ENCODE measurements at places on chromosomes 11 and 22. TPM values are rescaled to one million over a fixed set of nuclear protein-coding genes. Genes with fewer than 3 reads are reported as not detected.

DNA sequence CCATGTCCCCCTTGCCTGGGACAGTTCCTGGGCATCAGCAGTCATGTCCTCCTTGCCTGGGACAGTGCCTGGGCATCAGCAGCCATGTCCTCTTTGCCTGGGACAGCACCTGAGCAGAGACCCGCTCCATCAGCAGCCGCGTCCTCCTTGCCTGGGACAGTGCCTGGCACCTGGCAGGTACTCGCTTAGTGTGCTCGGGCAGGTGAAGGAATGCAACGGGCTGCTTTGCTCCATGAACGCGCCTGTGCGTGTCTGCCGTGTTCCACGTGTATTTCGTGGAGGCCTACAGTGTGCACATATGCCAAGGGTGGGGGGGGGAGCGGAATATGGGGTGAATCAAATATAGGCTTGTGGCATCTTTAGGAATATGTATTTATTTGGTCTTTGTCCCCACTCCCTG lies 1490.7 kb downstream of the TBC1D22A start:
- DNase-seq = no peak

- no peak for DNase-seq
Measured at GRCh38 chr22:21077884-21078508, 32.2 kb downstream of the LRRC74B start.

DNA sequence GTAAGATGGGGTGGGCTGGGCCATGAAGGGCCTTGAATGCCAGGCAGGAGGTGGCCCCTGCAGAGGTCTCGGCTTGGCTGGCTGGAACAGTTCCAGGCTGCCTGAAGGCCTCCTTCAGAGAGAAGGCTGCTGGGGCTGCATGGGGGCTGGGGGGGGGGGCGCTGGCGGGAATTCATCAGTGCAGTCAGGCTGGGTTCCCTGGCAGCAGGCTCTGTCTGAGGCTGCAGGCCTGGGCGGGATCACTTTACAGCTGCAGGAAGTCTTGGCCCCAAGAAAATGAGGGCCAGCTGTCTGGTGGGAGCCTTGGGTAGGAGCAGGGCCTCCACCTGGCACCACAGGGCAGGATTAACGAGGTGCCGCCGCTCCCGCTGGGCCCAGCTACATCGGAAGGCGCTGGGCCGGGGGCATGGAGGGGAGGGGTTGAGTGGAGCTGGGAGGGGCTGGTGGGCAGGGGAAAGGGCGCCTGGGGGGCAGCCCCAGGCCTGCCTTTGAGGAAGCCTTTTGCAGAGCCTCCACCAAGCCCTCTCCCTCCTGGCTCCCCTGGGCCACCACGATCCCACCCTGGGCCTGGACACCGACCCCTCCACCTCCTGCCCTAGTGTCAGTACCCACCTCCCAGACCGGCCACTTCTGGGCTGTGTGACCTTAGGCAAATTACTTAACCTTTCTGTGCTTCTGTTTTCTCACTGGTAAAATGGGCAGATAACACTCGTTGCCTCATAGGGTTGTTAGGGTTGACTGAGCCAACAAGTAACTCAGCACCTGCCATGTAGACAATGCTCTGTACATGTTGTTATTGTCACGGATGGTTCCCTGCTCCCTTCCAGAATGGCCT lies 31.0 kb upstream of the HMOX1 start:
- peak; percentile 78 for DNase-seq

DNA sequence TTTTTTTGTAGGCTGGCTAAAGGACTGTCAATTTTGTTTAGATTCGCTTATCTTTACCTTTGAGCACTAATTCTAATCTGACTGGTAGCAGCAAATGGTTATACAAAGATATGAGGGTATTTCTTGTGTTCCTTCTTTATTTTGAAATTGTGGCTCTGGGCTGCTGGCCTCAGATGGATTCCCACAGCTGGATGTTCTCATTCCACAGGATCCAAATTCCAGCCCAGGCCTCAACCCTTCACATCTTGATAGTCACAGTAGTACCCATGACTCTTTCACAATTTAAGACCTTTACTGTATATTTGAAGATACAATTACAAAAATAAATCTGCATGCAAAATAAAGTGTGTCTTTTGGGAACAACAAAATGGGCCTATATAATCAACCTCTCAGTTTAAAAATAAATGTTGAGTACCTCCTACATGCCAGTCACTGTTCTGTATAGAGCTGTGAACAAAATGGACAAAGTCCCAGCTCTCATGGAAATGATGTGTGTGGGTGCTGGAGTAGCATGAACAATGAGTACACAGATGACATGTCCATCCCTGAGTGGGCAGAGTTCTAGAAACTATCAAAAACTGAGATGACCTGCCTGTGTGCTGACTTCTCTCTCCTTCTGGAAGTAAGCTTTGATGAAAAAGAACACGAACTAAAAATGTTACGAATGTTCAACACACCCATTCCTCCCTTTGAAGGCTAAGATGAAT lies 51.7 kb upstream of the FBXO3 start:
- DNase-seq = no peak

DNA sequence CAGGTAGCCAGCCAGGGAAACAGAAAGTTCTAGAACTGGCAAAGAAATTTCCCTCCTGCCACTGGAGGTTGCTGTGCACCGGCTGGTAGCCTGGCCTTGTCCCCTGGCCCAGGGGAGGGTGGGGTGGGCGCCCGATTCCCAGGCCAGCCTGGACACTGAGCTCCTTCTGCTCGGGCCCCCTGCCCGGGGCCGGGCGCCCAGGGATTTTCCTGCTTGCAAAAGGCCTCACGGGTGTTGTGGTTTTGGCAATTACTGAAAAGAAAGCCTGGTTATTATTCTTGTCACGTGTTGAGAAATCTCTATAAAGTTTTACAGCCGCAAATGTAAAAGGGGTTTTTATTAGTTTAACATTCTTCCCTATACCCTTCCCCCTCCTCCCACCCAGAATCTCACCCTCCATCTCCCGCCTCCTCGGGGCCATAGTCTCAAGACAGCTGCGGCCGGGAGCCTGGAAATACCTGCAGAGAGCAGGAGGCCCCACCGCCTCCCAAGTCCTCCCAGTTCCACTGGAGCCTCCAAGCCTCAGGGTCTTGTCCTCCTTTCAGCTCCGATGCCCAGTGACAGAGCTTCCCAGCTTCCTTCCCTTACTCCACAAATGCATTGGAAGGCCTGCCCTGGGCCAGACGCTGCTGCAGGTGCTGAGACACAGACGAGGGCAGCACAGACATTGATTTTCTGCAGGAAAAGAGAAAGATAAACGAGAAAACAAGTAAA lies 1515.6 kb downstream of the TBC1D22A start:
- no peak for DNase-seq

DNA sequence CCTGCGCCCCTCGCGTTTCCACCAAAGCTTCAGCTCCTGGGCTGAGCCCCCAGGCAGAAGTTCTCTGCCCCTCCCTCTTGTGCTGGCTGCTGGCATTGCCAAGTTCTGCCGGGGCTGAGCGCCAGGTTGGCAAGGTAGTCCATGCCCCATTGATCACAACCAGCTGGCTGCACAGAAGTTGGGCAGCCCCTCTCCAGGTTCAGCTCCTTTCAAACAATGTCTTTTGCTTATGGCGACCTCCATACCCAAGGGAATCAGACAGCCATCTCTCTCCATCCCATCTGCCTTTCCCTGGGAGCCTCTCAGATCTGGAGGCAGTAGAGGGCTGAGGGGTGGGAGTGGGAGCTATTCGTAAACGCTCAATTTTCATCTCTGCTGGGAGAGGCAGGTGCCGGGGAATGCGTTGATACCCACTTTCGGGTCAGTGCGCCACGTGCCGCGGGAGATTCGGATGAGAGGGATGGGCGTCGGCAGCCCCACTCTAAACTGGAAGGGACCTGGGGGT lies 1.5 kb downstream of the ADAMTS8 start:
- DNase-seq = no peak

DNA sequence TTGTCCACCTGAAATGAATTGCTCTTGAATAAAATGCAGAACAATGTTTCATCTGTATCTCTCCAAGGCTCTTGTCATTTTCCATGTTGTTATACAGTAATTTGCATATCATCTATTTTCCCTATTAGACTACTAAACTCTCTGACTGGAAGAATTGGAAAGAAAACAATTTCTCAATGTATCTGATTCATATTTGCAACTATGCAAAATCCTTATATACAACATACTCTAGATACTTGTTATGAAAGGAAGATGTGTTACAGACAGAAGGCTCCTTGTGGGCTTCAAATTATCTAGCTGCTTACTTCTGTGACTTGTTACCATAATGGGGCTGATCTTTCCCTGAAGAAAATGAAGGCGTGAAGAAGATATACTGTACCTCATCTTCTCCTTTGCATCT lies 9.6 kb upstream of the SERGEF start:
- no peak for DNase-seq

DNA sequence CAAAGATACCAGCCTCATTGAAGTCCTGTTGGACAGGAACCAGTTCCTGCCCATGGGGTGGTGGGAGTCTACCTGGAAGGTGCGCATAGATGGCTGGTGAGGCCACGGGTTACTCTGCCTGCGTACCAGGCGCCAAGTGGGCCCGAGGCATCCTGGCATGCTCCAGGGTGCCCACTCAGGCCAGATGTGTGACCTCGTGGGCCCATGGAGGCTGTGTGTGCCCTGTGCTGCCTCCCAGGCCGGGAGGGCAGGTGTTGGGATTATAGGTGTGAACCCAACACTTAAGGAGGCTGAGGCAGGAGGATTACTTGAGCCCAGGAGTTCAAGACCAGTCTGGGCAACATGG lies 23.1 kb downstream of the TANGO2 start:
- no peak for DNase-seq

- DNase-seq = no peak
Measured at GRCh38 chr11:90908074-90908473, 685.2 kb upstream of the CHORDC1 start.

GRCh38 chr22:37162221-37163095 lies 12.7 kb upstream of the IL2RB start:
- no peak for DNase-seq

DNA sequence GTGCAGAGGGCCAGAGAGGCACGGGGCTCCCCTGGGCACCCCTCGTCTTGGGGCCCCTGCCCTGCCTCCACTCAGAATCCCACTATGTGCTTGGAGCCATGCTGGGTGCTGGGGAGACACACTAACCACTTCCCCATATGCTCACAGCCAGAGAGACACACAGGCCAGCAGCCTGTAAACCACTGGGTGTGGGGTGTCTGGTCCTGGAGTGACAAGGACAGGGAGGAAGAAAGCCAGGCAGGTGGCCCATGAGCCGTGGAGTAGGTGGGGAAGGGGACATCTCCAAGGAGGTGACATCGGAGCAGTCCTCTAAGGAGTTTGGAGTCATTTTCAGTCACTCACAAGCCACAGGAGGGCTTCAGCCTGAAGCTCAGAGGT lies 58.9 kb downstream of the CDKN1C start:
- DNase-seq = no peak

- DNase-seq = no peak
Measured at GRCh38 chr11:118628432-118628831, 21.0 kb downstream of the PHLDB1 start.

- no peak for DNase-seq
Measured at GRCh38 chr11:118227865-118228785, 3.3 kb upstream of the JAML start.

- no peak for DNase-seq
Measured at GRCh38 chr11:83122050-83122449, 34.9 kb upstream of the PCF11 start.

DNA sequence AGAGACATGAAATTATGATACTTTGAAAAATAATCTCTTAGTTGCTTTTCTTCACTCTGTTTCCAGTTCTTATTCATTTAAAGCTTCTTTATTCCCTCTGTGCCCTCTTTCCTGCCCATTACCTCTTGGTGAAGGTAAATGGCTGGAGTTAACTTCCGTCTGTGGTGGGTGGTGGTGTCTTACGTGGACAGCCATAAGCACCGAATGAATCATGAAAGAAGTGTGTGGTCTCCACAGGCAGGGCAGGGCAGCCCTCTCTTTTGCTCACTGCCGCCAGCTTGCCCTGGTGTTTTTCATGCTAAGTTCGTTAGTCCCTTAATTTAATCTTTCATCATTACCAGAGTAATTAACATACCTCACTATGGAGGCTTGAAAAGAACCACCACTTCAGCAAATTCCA lies 98.7 kb upstream of the SORL1-AS1 start:
- no peak for DNase-seq

DNA sequence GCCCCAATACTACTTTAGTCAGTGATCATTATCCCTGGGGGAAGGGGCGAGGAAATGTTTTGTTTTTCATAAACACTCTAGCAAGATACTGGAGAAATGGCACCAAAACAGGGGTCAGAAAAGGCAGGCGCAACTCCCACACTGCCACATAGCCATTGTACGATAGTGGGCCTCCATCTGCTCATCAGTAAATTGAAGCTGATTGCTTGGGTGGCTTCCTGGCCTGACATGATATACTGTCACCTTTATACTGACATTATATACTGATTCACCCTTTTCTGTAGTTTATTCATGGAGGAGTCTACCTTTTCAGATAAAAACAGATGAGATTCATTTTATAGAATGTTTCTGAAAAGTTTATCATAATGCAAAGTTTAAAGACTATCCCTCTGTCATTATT lies 51.6 kb upstream of the CCDC34 start:
- no peak for DNase-seq

DNA sequence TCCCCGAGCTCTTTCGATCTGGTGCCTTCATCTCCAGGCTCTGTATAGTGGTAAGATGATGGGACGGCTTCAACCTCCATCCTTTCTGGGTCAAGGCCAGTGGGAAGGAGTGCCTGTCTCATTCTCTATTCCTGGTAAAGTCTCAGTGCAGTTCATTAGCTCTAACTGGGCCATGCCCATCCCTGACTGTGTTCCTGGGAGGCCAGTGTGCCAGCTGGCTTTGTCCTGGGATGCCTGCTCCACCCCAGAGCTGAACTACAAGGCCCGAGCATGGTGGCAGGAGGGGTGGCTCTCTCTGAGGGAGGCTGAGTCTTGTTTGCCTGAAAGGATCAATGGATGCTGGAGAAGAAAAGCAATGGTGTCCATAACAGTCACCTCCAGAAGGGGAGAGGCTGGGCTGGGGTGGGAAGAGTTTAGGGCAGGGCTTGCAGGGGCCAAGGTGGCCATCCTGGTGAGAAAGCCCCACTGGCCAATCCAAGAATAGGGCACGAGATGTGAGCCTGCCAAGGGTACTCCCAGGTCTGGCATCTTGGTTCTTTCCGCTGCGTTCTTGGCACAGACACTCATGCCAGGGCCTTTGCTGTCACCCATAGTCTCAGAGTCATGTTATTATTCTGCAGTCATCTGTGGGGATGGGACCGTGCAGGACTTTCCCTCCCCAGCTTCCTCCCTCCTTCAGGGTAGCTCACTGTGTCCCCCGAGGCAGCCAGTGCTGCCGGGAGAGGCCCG lies 60.1 kb downstream of the PARVB start:
- DNase-seq = no peak

Gene CEP126
- 5.2 TPM for total RNA-seq

Gene POU2AF3
- 4.2 TPM for total RNA-seq

Gene BACE1
- total RNA-seq = 48.8 TPM

Gene C11orf87
- not detected for total RNA-seq

Gene SAA1
- total RNA-seq = 38.1 TPM

Gene SLC22A9
- not detected for total RNA-seq

Gene LRRC56
- total RNA-seq = 0.71 TPM

Gene BET1L
- 36.5 TPM for total RNA-seq

Gene H19
- 2,836 TPM for total RNA-seq

Data from adrenal gland (tissue), 19 donors.